ENCODE measurements at places on chromosomes 7 and 10.
A peak's percentile ranks its signal among the peaks of the same experiment; 100 is the strongest.

- DNase-seq: no peak
Observed at GRCh38 chr10:110978204-110978603, 58.8 kb downstream of the SHOC2 start.

- no peak for DNase-seq
Observed at GRCh38 chr7:33654676-33655075, 250.7 kb upstream of the BMPER start.

- peak; percentile 37 for DNase-seq
Observed at GRCh38 chr10:72272689-72273409, 875 bp upstream of the DDIT4 start.

DNA sequence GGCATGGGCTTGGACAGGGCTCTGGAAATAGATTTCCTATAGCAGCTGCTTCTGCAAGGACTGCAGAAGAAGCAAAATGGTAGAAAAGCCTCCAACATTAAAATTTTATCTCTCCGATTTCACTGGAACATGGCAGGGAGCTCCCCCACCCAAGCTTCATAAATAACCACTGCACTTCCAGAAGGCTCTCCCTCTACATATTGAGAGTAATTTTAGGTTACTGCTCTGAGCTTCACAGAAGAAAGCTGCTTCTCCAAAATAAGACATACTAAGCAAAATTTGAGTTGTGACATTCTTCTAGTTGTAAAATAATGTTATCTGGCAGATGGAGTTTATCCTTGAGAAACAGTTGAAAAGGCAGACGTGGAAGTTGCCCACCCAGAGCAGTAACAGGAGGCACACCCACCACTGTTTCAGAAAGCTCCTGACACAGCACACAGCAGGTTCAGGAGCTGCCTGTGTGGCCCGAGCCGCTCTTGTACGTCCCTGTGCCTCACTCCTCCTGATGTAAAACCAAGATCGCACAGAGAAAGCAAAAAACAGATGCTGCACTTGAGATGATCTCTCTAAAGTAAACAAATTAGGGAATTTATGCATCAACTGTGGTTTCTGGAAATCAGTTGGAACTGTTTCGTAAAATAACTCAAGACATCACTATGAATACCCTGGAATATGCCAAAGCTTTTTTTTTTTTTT, 621.0 kb downstream of the PARD3 start:
- no peak for DNase-seq

GRCh38 chr10:83425306-83425705, 714.0 kb upstream of the GHITM start:
- no peak for DNase-seq
